DMS79 treated with DMSO at 0.1 percent for 48 hours (cell line): ENCODE measurements at places on chromosomes 3 and 15.

- DNase-seq: peak; percentile 75
These were observed 22.1 kb upstream of the PRR23E start for GRCh38 chr3:127170814-127171213.

DNA sequence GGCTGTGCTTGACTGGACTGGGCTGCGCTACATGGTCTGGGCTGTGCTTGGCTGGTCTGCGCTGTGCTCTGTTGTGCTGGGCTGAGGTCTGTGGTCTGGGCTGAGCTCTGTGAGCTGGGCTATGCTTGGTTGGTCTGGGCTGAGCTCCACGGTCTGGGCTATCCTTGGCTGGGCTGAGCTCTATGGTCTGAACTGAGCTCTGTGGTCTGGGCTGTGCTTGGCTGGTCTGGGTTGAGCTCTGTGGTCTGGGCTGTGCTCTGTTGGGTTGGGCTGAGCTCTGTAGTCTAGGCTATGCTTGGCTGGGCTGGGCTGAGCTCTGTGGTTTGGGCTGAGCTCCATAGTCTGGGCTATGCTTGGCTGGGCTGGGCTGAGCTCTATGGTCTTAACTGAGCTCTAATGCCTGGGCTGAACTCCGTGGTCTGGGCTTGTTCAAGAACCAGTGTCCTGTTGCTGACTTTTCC lies 92.0 kb downstream of the PLXNA1 start:
- peak; percentile 70 for DNase-seq

- no peak for DNase-seq
These were observed 17.0 kb upstream of the LMCD1 start for GRCh38 chr3:8484409-8485140.

DNA sequence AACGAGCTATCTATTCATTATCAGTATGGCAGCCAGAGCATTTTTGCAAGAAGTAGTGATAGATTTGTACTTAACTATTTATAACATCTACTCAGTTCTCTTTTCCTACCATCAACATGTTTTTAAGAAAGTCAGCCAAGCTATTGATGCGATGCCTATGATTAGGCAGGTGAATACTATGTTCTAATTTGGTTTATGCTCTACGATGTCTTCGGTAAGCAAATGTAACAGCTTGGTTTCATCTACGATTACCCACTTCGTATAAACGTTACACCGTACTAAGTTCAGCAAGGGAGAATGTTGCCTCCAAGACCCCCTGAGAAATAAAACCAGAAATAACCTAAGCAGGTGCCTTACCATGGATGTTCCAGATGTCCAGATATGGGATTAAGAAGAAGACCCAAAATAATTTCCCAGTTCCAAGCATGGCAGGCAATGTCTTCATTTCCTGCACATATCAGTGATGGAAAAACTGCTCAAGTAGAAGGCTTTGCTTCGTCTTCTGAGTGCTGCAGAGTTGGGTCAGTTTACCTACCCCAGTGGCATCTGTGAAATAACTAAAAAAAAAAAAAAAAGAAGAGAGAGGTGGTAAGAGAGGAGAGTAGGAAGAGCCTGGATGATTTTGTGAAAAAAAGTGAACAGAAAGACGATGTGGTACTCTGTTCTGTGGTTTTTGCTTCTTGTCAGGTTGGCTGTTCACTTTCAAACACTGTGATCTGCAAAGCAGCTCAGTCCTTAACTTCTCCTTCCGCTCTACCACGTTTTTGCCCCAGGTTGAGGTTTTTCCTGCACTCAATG lies at the start of gene BTLA:
TSS of gene BTLA (minus strand) at position 559 of the 798 bp plus-strand sequence. CDS start at position 445, 114 bp downstream.
- no peak for DNase-seq

- DNase-seq: no peak
These were observed 84.7 kb upstream of the ALCAM start for GRCh38 chr3:105281989-105282388.

DNA sequence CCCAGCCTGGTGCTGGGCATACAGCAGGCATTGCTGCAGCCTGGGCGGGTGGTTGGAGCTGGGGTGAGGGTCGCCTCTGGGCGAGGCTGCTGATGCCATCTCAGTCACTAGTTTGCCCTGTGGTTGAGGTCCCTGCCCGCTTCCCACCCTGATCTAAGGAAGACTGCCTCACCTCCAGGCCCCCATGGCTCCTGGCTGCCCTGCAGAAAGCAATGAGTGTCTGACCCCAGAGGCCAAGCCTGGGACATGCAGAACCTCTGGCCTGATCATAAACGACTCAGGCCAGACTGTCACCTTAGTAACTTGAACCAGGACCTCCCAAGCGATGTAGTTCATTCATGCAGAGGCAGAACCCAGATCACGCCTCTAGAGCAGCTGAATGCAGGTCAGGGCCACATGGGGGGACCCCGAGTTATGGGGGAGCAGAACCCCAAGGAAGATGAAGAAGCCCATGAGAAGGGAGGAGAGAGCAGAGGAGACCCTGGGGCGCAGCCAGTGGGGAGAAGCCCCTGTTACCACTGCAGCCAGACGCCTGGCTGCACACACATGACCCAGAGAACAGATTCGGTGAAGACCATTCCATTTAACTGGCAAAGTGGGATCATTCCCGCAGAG lies 213.9 kb downstream of the TBC1D2B start:
- no peak for DNase-seq

DNA sequence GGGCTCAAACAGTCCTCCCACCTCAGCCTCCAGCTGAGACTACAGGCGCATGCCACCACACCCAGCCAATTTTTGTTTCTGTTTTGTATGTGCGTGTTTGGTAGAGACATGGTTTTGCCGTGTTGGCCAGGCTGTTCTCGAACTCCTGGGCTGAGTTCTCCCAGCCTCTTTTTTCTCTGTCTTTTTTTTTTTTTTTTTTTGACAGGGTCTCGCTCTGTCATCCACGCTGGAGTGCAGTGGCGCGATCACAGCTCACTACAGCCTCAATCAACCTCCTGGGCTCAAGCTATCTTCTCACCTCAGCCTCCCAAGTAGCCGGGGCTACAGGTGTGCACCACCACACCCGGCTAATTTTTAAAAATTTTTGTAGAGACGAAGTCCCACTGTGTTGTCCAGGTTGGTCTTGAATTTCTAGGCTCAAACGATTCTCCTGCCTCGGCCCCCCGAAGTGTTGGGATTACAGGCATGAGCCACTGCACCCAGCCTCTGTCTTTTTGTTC lies 867 bp upstream of the DCAF1 start:
- no peak for DNase-seq

GRCh38 chr15:31752065-31752762 lies 278.1 kb upstream of the CHRNA7 start:
- DNase-seq: no peak

DNA sequence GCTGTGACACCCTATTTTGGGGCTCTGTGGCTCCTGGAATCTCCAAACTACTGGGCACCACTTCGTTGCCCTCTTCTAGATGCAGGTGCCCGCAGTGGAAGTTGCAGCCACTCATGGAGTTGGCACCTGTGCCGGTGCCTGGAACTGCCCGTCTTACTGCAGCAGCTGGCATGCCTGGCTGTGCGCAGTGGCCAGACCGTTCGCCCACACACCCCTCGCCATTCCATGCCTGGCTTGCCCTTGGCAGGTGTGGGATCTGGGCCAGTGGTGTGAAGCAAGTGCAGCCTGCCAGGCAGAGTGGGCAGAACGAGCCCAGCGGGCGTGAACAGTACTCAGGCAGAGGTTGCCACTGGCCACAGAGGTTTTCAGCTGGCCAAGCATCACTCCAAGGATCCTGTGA lies 1286.7 kb downstream of the ROBO1 start:
- no peak for DNase-seq
